ENCODE measurements at places on chromosomes 3 and 15. TPM values are rescaled to one million over a fixed set of nuclear protein-coding genes. Genes with fewer than 3 reads are reported as not detected.

GRCh38 chr15:26461847-26462608, 310.8 kb downstream of the GABRB3 start:
- no peak for DNase-seq

DNA sequence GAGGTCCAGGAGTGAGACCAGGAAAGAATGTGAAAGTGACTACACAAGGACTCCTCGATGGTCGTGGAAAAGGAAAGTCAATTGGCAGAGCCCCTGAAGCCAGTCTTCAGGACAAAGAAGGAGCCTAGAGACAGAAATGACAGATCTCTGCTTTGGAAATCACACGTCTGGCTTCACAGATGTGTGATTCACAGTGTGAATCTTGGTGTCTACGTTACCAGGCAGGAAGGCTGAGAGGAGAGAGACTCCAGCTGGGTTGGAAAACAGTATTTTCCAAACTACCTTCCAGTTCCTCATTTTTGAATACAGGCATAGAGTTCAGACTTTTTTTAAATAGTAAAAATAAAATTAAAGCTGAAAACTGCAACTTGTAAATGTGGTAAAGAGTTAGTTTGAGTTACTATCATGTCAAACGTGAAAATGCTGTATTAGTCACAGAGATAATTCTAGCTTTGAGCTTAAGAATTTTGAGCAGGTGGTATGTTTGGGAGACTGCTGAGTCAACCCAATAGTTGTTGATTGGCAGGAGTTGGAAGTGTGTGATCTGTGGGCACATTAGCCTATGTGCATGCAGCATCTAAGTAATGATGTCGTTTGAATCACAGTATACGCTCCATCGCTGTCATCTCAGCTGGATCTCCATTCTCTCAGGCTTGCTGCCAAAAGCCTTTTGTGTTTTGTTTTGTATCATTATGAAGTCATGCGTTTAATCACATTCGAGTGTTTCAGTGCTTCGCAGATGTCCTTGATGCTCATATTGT, 6.0 kb downstream of the CCR2 start:
- peak; percentile 21 for DNase-seq

DNA sequence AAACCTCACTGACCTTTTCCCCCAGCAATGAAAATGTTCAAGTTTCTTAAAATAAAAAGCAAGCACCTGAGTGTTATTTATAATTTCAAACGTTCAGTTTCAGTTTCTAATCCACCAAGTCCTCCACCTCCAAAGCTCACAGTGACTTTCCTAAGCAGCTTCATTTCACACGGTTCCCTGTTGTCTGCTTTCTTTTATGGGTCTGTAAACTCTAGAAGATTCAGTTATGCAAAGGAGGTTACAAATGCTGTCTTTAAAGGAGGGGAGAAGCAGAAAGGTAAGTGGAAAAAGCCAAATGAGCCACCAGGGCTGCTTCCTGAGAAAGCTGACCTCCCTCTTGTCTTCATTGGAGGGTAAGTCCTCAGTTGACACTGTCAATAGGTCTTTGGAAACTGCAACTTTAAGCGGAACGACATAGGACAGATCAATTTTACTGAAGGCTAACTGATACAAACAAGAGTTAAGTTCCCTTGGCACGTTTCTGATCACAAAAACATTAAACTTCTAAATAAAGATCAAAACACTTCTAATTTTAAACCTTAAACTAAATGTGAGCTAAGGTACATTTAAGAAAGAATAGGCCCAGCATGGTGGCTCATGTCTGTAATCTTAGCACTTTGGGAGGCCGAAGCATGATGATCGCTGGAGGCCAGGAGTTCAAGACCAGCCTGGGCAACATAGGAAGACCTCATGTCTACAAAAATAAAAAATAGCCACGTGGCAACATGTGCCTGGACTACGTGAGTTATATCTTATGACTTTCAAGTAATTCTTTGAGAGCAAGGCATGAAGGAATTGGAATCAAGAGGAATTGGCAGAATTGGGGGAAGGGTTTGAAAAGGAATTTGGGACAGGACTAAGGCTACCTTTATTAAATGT, 151.9 kb upstream of the UBE2E1 start:
- DNase-seq, result no peak

DNA sequence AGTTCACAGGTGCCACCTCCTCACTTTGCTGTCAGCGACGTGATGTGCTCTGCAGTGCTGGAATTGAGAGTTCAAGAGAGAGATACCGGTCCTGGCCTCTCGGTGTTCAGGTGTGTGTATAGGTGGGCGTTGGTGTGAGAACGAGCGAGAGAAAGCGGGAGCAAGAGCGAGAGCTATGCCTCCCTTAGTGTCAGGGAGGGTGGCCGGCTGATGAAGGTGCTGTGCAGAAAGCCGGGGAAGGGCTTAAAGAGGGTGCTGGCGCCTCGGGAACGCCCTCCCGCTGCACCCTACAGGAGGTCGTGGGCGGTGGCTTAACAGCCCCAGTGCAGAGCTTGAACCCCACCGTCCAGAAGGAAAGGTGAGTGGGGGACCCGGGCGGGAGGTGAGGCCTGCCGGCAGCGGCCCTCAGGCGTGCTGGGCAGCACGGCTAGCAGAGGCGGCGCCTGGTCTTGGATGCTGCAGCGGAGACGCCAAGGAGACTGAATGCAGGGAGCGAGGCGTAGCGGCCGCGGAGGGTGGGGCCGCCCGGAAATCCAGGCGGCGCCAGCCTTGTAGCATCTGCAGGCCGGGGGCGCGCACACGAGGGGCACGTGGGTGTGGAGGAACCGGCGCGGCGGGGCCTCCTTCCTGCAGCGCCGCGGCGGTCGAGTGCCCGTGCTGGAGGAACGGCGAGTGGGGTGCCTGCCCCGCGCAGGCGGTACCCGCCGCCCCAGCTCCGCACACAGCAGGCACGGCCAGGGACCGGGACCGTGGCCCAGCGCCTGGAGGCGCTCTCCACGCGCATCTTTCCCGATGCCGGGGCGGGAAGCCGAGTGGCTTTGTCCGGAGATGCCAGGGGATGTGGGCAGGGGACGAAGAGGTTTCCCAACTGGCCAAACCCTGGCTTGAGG, 246.8 kb upstream of the TOPAZ1 start:
- DNase-seq, result no peak

DNA sequence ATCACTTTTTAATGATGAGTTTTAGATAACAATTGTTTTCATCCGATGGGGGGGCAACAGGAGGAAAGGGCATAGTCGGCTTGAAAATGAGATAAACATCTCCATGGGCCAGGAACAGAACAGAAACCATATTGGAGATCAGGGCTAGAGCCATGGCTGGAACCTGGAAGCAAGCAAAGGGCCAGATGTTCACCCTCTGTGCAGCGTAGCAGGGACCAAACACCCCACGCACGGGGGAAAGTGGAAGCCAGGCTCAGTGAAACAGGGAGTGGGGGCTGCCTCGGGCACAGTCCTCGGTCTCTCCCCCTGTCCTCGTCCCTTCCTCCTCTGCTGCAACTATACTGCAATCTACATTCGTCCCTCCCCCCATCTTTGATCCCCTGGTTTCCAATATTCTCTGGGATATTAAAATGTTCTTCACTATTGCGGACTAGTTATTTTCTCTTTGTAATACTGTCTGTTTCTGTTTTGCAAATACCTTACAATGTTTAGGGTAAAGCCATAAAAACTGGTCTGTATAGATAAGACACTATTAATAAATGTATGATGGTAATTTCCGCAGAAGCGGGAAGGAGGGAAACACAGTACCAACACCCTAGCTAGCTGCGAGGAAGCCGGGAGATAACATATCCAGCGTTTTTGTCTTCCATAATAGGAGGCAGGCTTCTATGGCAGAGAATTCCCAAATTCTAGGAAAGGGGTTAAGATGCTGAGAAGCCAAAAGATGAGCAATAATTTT, 121.5 kb downstream of the XXYLT1 start:
- DNase-seq, result no peak

- DNase-seq, result peak; percentile 78
Observed at GRCh38 chr3:129651435-129652202, 45.1 kb upstream of the PLXND1 start.

GRCh38 chr3:186506191-186506739, 37.9 kb downstream of the CRYGS start:
- no peak for DNase-seq

GRCh38 chr3:182633186-182633585, 160.1 kb upstream of the ATP11B start:
- DNase-seq, result no peak

DNA sequence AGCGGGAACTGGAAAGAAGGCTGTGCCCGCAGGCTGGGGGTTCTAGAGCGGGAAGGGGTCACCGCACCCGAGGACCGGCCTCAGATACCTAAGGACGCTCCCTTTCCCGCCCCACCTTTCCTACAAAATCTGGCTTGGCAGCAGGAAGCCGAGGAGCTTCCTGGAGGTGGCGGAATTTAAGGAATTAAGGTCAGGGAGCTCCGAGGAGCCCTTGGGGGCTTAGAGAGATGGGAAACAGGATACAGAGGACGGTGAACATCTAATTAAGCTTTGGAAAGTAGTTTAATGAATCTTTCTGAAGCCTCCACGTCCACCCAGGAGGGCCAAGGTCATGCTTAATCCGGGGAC, 507 bp upstream of the AP3B2 start:
- DNase-seq, result no peak

- DNase-seq, result no peak
Observed at GRCh38 chr15:48976444-48977088, 12.8 kb upstream of the SHC4 start.

DNA sequence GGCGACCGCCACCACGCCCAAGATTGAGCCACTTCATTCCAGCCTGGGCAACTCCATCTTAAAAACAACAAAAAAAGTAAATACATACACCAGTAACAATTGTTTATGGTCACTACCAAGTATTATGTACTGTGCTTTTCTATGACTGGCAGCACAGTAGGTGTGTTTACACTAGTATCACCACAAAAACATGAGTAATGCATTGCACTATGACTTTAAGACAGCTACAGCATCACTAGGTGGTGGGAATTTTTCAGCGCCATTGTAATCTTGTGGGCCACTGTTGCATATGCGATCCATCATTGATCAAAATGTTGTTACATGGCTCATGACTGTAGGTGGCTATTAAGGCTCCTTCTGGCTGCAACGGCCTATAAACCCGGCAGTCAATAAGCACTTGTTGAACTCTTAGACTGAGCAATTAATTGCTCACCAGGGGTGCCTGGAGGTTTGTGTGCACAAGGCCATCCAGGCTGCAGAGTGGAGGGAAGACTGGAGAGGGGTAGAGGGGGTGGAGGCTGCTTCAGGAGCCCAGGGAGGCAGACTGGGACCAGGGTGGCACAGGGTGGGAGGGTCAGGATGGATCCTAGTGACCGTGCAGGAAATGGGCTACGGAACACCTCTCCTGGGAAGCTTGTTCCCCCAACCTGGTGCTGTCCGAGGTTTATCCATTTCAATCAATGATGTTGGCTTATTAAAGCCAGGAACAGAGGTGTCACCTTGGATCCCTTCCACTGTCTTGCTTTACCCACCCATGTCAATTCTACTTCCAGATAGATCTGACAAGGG, 17.9 kb upstream of the COPG1 start:
- DNase-seq, result peak; percentile 54

MORC1 gene
- not detected for total RNA-seq

ADAMTS7 gene
- total RNA-seq, result 0.83 TPM

ERC2 gene
- 0.18 TPM for total RNA-seq

FAM131A gene
- total RNA-seq, result 9.7 TPM

All from IMR-90 (cell line).